ENCODE measurements at places on chromosomes 1 and 21.

- DNase-seq: peak; percentile 36
These were observed 140.1 kb upstream of the FMN2 start for GRCh38 chr1:239951511-239952140.

GRCh38 chr1:45969866-45970265 lies 162.6 kb downstream of the PIK3R3 start:
- DNase-seq: no peak

GRCh38 chr1:32903991-32904785 lies 3.0 kb upstream of the TMEM54 start:
- DNase-seq: no peak

- DNase-seq: no peak
These were observed 136.8 kb upstream of the SGIP1 start for GRCh38 chr1:66397192-66397591.

DNA sequence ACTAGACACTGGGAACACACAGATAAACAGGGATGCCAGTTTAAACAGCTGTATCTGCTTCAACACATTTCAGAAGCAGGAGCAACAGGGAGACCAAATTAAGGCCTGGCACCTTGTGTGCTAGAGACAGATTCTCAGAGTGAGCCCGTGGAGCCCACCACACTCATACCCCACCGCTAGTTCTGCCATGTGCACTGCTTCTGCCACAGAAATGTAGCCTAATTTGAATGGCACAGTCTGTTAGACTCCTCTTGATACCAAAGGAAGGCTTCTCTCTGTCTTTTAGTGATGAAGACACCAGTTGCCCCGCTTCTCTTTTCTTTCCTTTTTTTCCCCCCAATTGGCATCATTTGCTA lies 29.3 kb upstream of the ACP6 start:
- no peak for DNase-seq

- no peak for DNase-seq
These were observed 161.1 kb downstream of the PIGK start for GRCh38 chr1:77057994-77058585.

DNA sequence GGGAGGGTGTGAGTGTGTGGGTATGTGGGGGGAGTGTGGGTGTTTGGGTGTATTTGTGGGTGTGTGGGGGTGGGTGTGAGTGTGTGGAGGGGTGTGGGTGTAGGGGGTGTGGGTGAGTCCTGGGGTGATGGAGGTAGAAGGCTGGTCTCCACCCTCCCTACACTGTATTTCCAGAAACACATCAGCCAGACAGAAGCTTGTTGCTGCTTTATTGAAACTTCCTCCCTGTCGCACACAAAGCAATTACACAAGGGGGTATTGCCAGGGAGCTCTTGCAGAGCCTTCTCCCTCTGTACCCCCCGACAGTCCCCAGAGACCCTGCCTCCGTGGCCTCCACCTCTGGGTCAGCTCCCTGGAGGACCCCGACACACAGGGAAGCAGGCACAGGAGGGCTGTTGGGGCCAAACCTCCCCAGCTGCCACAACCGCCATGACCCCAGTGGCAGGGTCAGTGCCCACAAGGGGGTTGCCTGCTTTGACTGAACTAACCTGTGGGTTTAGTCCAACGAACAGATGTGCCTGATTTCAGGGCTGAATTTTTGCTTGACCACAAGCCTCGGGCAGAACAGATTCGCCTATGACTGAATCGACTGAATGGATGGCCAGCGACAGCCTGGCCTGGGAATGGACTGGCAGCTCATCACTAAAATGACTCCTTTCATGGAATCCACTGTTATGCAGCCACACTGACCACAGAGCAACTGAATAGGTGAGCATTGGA lies 9.1 kb upstream of the MATN1 start:
- no peak for DNase-seq

GRCh38 chr1:57249511-57249910 lies 174.3 kb downstream of the DAB1 start:
- DNase-seq: no peak

DNA sequence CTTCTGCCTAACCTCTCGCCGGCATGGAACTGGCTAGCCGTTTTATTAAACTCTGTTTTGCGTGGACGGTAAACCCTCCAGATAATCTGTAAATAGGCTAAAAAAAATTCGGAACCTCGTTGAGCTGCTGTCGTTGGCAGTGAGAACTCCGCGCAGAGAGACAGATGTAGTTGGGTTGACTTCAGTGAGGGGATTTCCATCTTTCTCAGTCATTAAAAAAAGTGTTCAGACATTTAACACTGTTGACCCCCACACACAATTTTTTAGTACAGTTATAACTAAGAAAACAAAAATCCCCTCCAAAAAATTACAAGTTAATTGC lies 464 bp downstream of the PARK7 start:
- peak; percentile 70 for DNase-seq

DNA sequence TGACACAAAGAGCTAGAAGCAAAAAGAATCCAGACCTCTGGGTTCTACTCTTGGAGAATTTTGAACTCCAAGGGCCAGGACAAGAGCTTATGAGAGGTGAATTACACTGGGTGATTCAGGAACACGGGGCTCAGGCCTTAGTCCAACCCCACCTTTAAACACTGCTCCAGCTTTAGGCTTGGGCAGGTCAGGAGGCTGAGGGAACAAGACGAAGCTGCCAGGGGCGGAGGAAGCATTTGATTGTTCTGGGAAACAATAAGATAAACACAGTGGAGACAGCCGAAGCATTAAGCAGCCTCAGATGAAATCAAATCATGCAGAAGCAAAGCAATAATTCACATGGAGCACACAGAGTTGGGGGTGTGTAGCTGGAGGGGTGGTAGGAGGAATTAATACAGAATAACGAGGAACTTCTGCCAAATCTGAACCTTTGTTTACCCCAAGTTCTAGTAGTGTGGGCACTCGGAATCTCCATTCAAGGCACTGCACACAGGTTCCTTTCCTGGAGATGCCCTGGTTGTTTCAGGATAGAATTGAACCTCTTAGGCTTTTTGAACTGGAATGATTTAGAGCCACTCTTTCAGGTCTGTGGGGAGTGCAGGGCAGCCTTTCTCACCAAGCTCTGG lies 93.2 kb downstream of the PLXNA2 start:
- no peak for DNase-seq

DNA sequence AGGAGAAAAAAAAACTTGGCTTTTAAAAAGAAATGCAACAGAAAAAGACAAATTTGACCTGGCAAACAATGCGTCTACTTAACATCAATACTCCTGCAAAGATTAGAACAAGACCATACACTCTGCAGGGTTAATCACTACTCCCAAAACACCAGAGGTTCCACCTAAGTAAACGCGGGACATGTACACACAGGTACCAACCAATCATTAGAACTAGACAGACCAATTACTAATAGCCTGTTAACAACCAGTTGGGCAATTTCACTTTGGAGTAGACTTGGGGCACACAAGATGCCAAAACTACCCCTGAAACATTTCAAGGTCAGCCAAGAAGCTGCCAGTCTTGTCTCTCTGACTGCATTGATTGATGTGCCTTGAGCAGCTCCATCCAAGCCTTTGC lies 125.8 kb downstream of the RRAGC start:
- no peak for DNase-seq

DNA sequence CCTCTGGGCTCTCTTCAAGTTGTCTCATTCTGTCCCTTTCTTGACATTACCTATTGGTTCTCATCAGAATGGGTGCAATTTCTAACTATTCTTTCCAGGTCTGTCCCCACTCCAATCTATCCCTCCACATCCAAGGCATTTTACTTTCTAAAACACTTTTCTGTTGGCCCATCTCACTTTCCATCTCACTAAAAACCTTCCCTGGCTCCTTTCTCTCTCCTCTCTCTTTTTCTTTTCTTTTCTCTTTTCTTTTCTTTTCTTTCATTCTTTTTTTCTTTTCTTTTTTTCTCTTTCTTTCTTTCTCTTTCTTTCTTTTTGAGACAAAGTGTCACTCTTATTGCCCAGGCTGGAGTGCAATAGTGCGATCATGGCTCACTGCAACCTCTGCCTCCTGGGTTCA lies 279.2 kb upstream of the SGIP1 start:
- no peak for DNase-seq

GRCh38 chr1:241817331-241817792 lies 30.6 kb upstream of the EXO1 start:
- DNase-seq: no peak

DNA sequence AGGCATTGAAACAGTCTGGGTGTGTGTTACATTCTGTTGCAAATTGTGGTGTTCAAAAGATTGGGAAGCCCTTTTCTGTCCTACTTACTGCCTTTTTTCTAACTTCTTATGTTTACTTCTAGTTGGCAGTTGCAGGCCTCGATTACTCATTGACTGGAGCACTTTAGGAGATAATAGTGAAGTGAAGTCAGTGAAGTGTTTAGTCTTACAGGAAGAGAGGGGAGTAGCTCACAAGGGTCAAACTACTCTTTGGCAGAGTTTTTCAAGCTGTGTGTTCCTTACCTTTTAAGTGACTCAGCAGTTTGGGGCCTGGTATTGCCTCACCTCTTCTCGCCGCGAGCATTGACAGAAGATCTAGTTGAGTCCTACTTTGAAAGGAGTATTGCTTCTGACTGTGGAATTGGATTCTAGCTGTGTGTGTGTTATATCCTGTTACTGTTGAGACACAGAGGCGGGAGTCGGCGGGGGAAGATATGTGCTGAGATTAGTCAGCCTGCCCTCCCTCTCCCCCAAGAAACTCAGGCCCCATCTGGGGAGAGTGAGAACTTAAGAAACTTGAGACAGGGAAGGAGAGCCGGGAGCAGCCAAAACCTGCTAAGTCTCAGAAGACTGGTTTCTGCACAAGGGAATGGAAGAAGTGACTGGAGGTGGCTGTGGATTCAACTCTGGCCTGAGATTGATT lies 19.3 kb downstream of the AHCYL1 start:
- DNase-seq: no peak

DNA sequence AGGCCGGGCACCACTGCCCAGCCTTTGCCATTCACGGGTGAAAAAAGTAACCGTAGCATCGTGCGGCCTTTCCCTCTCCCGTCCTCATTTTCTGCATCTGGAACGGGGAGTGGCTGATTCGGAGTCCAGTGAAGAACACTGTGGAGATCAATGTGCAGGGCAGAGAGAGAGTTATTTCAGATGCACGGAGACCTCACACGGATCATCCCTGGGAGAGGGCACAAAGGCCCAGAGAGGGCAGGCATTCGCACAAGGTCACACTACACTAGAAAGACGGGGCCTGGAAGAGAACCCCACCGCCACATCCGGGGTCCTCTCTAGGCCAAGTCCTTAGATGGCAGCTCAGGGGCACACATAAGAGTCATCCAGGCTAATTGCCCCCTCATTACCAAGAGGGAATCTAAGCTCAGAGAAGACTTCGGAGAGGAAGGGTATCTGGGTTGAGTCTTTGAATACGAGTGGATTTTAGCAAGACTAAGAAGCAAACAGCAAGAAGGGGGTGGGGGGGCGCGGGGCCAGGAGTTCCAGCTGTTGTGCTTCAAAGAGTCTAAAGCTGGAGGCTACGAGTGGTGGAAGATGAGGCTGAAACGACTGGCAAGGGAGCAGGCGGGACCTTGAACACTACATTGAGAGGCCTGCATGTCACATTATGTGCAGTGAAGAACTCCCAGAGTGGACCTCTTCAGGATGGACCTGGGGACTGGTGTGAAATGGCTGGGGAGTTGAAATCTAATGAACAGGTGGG lies 857 bp downstream of the GPX7 start:
- peak; percentile 28 for DNase-seq

DNA sequence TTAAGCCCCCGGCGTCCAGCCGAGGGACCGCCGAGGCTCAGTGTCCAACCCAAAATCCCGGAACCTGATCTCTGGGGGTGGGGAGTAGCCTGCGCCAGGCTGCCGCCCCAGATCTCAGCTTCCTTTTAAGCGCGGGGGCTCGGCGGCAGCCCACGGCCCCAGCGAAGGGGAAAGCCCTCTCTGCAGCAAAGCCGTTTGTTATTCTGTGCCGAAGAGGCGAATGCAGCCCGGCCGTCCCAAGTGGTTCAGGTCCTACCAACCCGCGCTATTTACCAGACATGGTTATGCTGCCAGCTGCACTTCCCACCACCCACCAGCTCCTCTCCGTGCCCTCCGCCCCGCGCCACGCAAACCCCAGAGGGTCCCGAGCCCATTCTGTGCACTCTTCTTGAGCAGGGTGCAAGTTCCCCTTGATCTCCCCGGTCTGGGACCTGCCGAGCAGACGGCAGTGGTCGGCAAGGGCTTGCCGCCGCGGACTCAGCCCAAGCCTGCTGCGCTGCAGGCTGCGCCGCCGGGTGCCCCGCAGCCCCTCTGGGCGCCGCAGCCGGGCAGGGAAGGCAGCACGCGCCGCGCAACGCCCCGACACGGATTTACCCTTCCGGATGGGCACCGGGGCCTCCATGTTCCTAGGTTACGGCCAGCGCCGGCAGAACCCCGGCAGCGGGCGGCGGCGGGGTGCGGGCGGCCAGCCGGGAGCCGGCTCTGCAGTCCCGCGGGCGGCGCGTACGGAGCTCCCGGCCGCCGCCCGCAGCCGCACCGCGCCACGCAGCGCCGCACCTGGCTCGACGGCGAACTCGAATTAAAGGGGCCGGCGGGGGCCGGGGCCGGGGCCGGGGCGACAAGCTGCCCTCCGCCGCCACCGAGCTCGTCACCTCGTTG lies 738 bp upstream of the KCNA2 start:
- DNase-seq: peak; percentile 9

DNA sequence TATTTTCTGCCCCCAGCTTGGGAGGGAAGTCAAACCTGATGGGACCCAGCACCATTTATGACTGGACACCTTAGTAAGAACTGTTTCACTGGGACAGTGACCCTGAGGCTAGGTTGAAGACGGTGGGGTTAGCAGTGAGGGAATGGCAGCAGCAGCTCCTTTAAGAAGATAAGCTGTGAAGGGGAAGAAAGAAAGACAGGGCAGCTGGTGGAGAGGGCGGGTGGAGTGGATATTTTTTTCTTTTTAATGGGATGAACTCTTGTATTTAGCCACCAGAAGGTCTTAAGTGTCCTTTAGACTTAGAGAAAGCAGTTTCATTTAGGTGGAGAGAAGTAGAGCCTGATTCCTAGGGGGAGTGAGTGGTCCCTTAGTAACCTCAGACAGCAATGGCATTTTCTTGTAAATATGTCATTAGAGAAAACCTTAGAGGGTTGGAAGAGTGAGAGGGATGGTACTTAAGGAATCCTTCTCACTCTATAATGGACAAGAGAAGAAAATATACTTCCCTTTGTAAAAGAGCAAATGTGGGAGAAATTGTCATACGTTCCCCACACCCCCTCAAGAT lies 187.5 kb downstream of the HHAT start:
- no peak for DNase-seq

DNA sequence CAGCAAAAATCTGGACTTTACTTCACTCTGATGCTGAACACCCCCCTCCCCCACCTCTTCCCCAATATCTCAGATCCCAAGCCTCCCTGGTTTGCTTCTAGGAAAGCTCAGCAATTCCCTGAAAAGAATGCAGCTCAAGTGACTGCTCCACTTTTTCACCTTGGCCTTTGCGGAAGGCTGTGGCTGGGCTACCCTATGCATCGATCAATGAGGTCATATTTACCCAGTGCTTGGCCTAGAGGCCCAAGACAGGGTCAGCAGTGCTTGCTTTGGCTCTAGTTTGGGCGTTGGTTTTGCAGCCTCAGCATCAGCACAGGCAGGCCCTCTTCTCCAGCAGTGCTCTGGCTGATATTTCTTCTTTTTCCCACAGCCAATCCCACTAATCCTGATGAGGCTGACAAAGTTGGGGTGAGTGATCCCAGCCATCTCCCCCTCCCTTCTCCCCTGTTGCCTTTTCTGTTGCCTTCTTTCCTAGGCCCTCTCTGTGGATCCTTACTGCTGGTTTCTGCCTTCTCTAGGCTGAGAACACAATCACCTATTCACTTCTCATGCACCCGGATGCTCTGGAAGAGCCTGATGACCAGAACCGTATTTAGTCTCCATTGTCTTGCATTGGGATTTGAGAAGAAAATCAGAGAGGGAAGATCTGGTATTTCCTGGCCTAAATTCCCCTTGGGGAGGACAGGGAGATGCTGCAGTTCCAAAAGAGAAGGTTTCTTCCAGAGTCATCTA lies 14.2 kb downstream of the FCGR2B start:
- no peak for DNase-seq
